Stimulated activated CD8-positive, alpha-beta memory T cell treated with anti-CD3 and anti-CD28 coated beads, Interleukin-15, amount 100 ng/mL, for 48 hours (primary cell): ENCODE measurements at places on chromosomes 5 and 9.
A peak's percentile ranks its signal among the peaks of the same experiment; 100 is the strongest.

- DNase-seq = no peak
Measured at GRCh38 chr5:180498378-180498777, 4.2 kb downstream of the CNOT6 start.

GRCh38 chr5:132496191-132496630 lies 5.6 kb upstream of the IRF1 start:
- DNase-seq = peak; percentile 80

DNA sequence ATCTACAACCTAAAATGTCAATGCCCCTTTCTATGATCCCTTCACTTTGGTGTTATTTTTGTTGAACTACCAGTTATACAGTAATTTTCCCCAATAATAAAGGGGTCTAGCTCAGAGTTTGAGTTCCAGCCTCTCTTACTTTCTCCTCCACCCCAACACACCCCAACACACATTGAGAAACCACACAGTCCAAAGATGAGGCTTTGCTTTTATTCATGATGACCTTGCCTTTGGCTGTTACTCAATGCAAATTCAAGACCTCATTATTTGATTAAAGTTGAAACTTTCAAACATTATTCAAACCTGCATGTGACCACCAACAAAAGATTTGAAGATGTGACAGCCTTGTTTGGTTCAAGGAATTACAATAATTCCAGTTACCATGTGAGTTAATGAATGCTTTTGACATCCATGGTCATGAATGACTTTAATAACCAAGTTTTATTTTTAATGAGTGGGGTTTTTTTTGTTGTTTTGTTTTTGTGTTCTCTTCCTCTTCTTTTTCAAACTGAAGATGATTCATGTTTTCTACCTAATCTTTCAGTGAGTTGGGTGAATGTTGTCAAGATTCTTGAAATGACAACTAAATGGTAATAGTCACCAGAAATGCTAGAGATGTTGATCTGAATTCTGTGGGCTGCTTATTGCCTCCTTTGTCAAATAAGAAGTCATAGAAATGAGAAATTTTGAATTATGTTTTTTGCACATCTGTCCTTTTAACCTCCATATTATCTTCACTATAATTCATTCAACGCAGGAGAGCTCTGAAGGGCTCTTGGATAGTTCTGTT lies 106.0 kb downstream of the HACD4 start:
- no peak for DNase-seq

DNA sequence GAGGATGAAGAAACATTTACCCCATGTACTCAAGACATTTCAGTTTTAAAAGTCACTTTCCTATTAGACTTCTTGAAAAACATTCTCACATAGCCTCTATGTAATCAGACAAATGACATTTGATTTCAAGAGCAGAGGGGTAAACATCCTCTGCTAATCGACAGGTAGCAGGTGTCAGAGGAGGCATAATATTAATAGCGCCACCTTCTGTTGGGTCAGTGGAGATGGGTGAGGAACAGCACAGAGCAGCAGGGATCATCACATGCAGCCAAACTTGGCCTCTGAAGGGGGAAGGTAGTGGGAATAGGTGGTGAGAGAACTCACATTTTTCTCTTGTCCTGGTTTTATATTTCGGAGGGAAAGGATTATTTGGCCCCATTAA lies 3.3 kb upstream of the LSM11 start:
- no peak for DNase-seq

DNA sequence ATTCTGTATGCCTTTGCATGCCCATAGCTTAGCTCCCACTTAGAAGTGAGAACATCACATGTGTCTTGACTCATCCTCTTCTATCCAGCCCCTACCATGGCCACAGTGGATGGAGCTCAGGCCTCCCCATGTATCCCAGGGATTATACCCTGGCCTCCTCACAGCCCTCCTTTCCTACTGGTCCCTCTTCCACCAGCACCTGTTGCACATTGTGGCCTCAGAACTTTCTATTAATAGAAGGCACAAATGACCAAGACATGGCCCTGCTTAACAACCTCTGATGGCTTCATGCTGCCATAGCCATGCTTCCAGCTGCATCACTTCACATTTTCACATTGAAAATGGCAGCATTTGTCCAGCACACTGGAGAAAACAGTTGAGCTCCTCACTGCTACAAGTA lies 315.4 kb downstream of the CDK5RAP2 start:
- DNase-seq = no peak

DNA sequence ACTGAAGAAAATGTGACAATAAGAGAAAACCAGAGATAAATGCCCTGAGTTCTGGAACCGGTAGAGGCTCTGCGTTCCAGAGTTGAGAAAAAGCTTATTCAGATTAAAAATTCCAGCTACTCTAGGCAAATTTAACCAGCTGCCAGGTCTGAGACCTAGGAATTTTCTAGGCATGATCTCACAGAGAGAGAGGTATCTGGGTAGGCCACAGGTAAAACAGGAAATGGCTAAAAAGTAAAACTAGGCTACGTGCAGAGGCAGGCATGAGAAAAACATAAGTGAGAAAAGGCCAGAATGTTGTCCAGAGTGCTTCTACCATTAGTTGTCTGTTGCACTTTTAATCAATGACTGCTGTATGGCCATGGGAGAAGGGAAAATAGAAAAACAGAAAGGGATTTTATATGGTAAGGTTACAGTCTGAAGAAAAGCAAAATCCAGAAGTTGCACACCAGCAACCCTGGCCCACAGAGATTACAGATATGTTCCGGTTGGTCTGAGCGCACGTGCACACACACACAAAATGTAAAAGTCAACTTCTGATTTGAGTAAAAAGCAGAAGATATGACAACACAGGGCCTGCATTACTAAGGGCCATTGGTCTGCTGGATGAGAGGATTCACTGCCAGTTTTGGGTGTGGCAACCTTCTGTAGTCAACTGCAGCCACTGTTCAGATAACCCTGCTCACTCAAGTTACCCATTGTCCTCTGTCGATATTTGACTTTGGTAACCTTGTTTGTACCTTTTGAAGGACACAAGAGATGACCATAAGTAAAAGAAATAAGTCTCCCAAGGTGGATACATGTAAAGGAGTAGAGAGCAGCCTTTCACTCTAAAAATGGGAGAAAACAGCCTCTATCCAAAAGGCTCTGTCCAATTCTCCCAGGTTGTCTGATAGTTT lies 266.0 kb downstream of the DTWD2 start:
- no peak for DNase-seq

DNA sequence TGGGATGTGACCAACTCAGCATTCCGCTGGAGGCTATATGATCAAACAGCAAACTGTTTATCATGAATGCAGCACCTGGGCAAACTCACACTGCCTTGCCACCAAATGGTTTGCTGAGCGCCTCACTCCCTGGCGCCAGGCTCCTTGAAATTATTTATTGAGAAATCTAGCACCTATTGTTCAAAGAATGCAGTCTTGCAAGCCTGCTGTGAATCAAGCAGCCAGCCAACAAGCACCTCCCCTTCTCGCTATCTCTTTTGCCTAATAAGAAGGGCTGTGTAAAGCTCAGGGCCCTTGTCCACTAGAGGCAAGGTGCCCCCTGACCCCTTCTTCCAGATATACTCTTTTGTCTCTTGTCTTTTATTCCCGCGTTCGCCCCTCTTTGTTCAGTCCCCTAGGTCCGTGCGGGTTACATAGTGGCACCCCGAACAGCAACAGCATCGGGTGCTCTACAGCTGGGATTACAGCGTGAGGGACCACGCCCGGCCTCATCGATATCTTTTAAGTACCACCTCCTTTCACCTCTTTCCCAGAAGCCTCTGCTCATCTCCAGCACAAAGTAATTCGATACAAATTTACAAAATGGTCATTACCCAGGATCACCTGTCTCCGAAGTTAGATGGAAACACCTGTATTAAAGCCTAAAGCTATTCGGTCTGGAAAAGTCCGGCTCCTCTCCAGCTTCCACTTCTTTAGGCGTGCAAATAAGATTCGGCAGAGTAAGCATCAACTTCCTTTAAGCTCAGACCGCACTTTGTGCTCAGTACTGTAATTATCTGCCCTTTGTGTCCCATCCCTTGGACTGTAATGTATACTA lies 896 bp downstream of the RIGI start:
- DNase-seq = no peak

DNA sequence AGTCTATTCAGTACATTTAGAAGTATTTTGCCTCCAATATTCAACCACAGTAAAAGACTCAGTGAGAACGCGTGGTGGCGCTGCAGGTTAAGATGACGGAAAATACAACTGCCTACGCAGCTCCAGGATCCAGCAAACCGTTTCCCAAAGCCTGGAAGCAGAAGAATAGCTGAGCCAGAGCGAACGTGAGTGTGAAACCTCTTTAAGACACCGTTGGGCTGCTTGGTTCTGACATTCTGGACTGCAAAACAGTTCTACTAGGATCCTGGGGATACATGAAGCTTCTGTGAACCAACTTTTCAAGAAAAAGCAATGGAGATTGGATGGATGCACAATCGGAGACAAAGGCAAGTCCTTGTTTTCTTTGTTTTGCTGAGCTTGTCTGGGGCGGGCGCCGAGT lies at the start of gene PCDHB16:
TSS of gene PCDHB16 (plus strand) at position 140 of the 400 bp plus-strand sequence. CDS start at position 313, 173 bp downstream.
- DNase-seq = no peak

- no peak for DNase-seq
Measured at GRCh38 chr5:80369521-80369920, 38.3 kb upstream of the ZFYVE16 start.

GRCh38 chr9:112049811-112050516 lies 125.1 kb downstream of the SUSD1 start:
- no peak for DNase-seq

DNA sequence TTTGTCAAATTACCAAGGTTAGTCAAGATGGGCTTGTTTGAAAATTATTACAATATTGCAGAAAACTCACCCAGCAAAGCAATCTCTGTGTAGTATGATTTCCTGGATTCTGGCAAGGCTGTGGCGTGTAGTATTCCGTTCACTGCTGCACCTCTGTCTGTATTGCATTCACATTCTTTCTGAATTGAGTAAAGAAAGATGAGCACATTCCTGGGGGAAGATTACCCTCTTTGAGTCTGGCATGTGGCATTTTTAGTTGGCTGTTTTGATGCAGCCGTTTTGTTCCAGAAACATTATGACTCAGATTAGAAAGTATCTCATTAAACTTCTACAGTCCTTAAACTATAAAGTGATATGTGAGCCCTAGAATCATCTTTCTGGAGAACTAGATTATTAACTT lies 197.7 kb downstream of the TENT4A start:
- no peak for DNase-seq

- no peak for DNase-seq
Measured at GRCh38 chr9:120898396-120898795, 21.4 kb upstream of the PHF19 start.

GRCh38 chr5:145574889-145575573 lies 260.1 kb downstream of the PRELID2 start:
- DNase-seq = no peak

DNA sequence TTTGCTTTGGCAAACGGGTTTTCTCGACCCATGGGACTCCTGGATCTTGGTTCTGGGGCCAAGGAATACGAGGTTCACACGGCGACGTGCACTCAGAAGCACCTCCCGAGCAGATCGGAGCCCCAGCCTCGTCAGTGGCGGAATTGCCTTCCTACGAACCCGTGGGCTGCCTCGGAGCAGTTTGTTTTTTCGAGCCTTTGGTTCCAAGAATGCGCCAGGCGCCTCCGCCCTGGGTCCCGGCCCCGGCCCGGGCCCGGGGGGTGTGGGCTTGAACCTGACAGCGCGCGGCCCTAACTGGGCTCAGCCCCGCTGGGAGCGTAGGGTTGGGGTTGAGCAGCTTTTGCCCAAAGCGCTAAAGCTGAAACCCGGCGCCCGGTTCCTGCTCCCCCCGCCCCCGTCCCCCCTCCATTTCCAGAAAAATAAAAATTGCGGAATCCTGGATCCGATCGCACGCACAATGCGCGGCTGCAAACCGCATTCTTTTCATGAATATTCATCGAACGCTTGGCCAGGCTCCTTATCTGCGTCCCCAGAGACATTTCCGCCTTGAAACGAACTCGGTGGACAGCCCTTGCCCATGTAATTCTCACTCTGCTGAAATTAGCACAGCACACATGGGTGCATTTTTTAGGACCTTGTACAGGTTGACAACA lies 1.0 kb downstream of the BASP1 start:
- DNase-seq = no peak

- DNase-seq = no peak
Measured at GRCh38 chr5:167217097-167217743, 1074.2 kb upstream of the WWC1 start.

DNA sequence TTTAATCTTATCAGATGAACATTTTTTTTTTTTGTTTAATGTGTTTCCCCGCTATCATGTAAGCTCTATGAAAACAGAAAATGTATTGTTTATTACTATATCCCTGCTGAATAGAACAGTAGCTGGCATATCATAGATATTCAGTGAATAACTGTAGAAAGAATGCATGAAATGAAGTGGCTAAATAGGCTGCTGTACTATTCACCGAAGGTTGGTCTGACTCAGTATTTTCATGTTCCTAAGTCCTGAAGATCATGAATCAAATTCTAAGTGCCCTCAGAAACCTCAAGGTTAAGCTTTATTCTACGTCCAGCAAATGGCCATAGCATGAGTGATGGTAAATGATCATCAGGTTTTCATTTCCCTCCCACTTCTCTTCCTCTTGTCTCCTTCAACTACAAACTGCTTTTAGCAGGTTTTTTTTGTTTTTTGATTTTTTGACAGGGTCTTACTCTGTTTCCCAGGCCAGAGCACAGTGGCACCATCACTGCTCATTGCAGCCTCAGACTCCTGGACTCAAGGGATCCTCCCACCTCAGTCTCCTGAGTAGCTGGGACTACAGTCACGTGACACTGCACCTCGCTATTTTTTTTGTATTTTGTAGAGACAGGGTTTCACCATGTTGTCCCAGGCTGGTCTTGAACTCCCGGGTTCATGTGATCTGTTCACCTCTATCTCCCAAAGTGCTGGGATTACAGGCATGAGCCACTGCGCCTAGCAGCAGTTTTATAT lies 19.1 kb upstream of the ZFAND5 start:
- DNase-seq = no peak

GRCh38 chr5:143182901-143183820 lies 220.3 kb downstream of the NR3C1 start:
- DNase-seq = peak; percentile 65

GRCh38 chr5:114411380-114411931 lies 49.6 kb downstream of the KCNN2 start:
- DNase-seq = no peak

DNA sequence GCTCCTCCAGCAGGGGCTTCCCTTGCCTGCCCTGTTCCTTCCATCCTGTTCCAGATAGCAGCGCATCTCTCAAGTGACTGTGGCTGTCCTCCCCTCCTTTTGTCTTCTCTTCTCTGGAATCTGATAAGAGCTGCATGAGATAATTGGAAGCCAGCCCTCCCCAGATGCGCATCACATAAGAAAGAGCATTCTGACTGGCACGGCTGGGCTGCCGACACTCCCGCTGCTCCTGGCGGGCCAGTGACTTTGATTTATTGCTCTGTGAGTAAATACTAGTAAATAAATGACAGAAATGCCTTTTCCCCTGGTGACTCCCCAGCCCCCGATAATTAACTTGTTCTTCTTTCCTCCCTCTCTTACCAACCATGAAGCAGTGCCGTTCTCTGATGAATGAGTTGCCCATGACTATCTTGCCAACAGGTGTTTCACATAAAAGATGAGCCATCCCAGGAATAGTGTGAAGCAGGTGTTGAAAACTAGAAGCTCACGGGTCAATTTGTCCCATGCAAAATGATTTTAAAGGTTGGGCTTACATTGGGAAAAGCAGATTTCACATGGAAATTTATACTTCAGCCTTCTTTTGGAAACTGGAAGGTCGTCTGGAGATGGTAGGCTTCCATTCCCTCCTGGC lies 212.3 kb downstream of the ERCC6L2 start:
- no peak for DNase-seq
